Stimulated activated CD4-positive, alpha-beta T cell treated with anti-CD3 and anti-CD28 coated beads, Interleukin-12 subunit alpha, Interleukin-12 subunit beta, amount 100 ng/mL, for 48 hours (primary cell): ENCODE measurements at places on chromosomes 6 and 20.

GRCh38 chr6:12614456-12614855, 102.1 kb upstream of the PHACTR1 start:
- no peak for DNase-seq

- no peak for DNase-seq
Measured at GRCh38 chr20:31666258-31667042, 28.7 kb downstream of the COX4I2 start.

DNA sequence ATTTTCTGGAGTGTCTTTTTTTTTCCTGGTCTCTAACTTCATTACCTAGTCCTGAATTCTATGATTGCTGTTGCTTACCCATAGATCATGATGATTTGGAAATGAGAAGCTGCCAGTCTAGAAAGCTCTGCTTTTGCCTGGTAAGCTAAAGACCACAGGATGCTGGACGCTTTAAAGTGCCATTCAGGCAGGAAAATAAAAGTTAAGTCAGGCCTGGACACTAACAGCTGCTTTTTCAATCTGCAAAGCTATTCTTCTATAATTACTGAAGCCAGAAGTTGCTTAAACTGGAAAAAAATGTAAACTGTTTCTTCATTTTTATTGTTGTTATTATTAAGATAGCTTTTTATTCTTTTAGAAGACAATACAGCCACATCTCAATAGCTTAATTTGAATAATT, 129.8 kb upstream of the SPACA1 start:
- DNase-seq: no peak

- DNase-seq: no peak
Measured at GRCh38 chr20:23671479-23671878, 17.4 kb downstream of the CST4 start.

DNA sequence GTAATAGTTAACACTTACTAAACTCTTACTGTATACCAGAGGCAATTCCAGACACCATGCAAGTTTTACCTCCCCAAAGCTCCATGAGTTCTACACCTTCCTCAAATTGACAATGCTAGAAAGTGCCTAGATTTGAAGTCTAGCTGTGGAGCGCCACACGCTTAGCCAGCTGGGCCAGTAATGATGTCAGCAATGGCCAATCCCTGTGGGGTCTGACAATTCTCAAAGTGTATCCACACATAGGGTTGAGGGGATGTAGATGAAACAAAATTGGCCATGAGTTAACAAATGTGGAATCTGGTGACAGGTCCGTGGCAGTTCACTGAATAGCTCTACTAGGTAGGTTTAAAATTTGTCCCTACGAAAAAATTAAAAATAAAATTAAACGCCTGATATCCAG, 1.3 kb downstream of the ZNF343 start:
- no peak for DNase-seq

DNA sequence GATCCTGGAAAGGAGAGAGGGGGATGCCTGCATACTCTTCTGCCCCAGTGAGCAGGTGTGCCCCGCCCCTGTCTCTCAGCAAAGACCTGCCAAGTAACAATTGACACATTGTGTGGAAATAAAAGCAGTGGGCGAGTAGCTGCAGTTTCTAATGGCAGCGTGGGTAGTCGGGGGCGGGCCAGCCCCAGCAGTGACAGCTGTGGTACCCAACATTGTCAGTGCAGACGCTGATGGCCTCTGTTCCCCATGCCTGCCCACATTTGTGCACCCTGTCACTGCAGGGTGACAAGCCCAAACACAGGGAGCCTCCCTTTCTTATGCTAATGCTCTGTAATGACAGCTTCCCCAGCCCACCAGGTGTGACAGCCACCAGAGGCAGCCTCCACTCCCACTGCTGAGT, 491.7 kb downstream of the DHX35 start:
- DNase-seq: no peak

GRCh38 chr6:16991981-16992629, 109.7 kb upstream of the STMND1 start:
- no peak for DNase-seq

GRCh38 chr6:148166339-148166968, 176.2 kb upstream of the SASH1 start:
- no peak for DNase-seq

GRCh38 chr6:27816906-27817305, 95.3 kb downstream of the OR2B2 start:
- DNase-seq: no peak
